LoVo (cell line): ENCODE measurements at places on chromosomes 4 and X.

- no peak for DNase-seq
Observed at GRCh38 chrX:150587585-150588503, 19.4 kb downstream of the MTM1 start.

- no peak for DNase-seq
Observed at GRCh38 chr4:54103190-54103574, 3.2 kb downstream of the GSX2 start.

DNA sequence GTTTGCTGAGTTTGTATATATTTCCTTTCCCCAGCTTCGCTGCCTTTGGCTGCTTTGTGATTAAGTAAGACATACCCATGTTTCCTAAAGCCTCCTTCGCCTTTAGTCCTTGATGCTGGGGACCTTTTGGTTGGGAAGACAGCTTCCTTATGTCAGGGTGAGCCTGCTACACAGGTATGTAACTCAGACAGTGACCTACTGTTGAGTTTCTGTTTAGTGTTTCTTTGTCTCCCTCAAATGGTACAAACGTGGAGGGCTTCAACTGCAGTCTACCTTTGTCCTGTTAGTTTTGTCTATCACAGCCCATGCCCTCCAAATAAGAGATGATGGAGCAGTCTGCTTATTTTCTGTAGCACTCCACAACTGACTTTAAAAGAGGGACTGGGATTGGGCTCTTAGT is 59.5 kb downstream of the TET2 start:
- DNase-seq, result no peak

DNA sequence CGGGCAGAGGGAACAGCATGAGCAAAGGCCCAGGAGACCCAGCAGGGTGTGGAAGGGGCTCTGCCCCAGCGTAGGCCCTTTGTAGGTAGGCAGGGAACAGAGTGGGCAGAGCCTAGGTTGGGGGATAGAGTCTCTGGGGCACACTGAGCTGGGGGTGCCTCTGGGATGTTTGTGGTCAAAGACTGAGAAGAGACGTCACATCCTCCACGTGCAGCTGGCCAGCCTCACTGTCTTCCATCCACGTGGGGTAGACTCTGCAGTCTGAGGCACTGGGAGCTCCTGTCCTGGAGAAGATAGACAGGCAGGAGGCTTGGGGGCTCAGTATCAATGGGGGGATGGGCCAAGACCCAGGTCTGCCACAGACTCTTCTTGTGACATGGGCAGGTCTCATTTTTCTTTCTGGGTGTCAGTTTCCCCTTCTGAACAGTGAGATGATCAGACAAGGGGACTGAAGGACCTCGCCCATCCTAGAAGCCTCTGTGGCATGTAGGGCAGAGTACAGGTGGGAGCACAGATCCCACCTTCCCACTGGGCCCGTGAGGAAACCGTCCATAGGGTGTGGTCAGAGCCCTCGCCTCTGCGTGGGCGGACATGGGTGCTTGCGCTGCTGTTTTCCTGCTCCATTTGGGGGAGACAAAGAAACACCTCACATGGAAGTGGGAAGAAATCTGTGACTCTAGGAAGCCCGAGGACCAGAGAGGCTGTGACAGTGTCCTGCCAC is 22.9 kb downstream of the WFS1 start:
- DNase-seq, result no peak

DNA sequence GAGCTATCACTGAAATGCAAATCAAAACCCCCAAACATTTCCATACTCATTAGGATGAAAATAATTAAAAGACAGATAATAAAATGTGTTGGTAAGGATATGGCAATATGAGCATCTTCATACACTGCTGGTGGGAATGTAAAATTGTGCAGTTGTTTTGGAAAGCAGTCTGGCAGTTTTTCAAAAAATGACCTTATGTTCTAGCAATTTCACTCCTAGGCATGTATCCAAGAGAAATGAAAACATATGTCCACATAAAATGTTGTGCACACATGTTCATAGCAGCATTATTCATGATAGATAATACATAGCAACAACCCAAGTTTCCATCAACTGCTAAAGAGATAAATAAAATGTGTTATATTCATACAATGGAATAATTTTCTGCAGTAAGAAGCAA is 14.8 kb upstream of the GPRASP2 start:
- DNase-seq, result no peak

DNA sequence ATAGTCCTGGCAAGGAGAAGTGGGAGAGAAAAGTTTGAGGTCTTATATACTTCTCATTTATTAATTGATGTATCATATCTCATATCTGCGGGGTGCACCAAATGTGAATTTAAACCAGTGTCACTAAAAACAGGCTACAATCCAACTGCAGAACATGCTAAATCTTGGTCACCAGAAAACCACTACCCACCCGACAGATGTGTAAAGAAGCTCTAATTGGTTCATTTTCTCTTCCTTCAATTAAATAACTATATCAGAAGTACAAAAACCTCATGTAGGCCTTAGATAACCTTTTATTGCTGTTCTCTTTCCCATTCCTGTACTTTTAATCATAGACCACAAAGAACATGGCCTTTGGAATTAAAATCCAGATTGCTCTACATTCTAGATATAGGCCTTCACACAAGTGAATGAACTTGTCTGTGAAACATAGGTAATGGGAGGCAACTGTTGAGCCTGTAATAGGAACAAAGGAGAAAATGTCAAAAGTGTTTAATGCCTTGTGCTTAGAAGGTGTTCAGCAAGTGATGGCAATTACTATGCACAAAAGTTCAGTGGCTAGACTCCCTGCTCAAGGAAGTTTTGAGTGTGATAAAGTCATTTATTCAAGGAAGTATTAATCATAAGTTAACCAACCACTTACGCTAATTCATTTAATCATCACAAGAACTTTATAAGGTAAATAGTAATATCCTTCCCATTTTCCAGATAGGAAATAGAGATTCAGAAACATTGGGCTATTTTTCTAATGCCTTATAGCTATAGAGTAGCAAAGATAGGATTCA is 425.6 kb downstream of the INPP4B start:
- DNase-seq, result no peak

DNA sequence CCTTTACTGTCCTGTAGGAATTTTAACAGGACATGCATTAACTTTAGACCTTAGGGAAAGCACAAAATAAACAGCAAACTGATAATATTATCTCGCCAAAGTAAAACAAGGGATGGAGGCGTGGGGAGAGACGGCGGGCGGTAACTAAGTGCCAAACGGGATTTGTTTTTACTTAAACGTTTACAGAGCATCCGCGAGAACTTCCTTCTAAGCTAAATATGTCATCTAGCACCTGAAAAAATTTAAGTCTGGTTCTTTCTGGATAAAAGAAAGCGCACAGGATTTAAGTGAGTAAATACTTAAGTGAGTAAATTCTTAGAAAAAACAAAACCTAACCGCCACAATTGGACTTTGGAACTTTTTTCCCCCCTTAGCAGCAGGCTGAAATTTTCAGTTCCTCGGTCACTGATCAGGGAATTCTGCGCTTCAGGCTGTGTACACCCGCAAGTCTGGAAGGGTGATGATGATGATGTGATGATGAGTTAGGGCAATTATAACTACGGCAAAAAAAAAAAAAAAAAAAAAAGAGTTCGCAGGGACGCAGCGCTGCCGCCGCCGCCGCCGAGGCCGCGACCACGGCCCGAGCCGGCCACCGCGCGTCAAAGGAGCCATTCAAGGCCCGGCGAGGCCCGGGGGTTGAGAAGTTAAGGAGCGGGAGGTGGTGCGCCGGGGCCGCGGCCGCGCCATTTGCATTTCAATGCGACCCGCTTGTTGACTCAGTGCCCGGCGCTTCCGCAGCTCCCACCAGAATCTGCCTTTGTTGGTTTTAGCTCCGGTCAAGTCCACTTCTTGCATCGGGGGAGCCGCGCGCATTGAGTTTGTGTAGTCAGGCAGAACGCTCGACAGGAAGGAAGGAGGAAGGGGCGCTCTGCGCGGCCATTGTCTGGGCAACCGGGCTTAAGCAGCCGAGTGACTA is 108.8 kb downstream of the SPRY1 start:
- peak; percentile 42 for DNase-seq

- no peak for DNase-seq
Observed at GRCh38 chrX:42248226-42248625, 324.9 kb upstream of the CASK start.

GRCh38 chr4:139175646-139176301 is 1.2 kb downstream of the ELF2 start:
- no peak for DNase-seq

DNA sequence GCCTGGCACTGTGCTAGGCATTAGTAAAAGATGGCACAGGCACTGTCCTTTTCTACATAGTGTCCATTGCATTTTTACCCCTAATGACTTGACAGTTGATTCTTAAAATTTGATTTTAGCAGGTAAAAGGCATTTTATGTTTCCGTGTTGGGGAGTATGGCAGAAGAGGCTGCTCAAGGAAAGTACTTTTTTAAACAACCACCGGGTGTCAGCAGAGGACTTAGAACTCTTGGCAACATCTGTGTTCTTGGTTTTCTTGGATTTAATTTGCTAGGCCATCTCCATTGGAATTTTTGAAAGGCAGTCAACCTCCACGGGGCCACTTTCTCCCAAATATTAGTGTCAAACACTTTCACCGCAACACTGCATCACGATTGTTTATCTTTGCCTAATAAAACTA is 102.9 kb downstream of the TSPAN7 start:
- peak; percentile 3 for DNase-seq

- peak; percentile 18 for DNase-seq
Observed at GRCh38 chr4:40377512-40378365, 42.6 kb downstream of the CHRNA9 start.

GRCh38 chr4:106494066-106494465 is 125.5 kb upstream of the GIMD1 start:
- DNase-seq, result no peak

DNA sequence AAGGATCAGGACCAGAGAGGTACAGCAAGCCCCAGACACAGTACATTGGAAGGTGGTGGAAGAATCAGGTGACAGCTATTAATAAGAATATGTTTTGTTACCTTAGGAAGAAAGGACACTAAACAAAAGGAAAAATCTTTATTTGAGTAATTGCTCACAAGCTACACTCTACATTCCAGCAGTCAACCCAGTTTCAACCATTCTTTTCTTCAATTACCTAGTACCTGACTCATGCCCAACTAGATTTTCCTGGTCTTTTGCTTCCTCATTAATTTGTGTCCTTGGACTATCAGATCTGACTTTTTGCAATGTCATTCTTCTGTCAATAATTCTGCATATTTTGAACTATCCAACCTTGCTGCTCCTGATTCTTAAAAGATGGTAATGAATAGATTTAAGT is 22.5 kb upstream of the GLRA2 start:
- DNase-seq, result no peak

GRCh38 chr4:143186649-143187048 is 1.9 kb downstream of the USP38 start:
- DNase-seq, result no peak

- peak; percentile 64 for DNase-seq
Observed at GRCh38 chrX:39855748-39856129, 242.0 kb downstream of the BCOR start.

DNA sequence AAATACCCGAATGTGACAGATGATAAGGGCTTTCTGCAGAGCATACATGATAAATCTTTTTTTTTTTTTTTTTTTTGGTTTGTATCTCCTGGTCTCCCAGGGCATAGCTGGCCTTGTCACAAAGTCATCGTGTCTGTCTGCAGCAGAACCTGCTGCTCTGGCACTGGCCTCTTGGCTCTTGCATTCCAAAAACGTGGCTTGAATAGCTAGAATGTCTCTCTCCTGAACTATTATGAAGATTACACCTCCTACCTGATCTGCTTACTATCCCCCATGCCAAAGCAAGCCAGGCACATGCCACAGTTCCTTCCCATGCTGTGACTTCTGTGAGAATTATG is 50.4 kb upstream of the SCRG1 start:
- DNase-seq, result no peak

- DNase-seq, result no peak
Observed at GRCh38 chr4:140930557-140930956, 174.4 kb upstream of the TBC1D9 start.

DNA sequence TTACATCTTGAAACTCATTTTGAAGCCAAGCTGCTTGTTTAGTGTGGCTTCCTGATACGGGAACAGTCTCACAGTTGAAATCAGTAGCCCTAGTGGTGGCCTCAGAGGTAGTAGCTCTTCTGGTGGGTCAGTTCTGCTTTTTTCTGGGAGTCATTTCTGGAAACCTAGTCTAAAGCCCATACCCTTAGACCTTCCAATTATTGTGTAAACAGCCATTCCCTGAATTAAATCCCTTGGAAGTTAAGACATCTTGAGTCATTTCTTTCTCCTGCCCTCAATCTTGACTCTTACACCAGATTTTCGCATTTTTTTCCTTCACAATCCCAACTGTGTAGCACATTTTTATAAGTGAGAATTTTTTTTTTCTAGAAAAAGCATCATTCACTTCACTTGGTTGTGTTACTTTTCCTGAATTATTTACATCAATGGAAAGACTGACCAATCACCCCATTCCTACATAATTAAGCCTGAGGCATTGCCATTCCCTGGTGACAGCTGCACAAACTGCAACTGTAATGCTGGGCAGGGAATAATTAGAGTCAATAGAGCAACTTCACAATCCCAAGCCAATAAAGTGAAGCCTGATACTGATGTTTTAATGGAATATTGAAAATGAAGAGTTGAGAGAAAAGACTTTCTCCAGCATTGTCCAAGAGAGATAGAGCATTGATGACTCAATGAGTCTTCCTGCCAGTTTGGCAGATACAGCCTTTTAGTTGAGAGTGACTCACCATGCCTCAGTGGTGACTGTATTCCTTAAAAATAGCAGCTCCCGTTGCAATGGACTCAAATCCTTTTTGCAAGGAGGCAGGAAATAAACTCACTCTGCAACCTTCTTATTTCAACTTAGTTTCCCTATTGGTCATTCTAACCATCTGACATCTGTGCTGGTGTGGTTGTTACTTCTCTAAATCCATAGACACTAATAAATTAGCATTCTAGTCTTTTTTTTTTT is 13.0 kb upstream of the SEPSECS start:
- peak; percentile 67 for DNase-seq

- peak; percentile 42 for DNase-seq
Observed at GRCh38 chrX:154458954-154459778, 1.1 kb downstream of the PLXNA3 start.

GRCh38 chrX:31252133-31252532 is 180.3 kb upstream of the FTHL17 start:
- no peak for DNase-seq

DNA sequence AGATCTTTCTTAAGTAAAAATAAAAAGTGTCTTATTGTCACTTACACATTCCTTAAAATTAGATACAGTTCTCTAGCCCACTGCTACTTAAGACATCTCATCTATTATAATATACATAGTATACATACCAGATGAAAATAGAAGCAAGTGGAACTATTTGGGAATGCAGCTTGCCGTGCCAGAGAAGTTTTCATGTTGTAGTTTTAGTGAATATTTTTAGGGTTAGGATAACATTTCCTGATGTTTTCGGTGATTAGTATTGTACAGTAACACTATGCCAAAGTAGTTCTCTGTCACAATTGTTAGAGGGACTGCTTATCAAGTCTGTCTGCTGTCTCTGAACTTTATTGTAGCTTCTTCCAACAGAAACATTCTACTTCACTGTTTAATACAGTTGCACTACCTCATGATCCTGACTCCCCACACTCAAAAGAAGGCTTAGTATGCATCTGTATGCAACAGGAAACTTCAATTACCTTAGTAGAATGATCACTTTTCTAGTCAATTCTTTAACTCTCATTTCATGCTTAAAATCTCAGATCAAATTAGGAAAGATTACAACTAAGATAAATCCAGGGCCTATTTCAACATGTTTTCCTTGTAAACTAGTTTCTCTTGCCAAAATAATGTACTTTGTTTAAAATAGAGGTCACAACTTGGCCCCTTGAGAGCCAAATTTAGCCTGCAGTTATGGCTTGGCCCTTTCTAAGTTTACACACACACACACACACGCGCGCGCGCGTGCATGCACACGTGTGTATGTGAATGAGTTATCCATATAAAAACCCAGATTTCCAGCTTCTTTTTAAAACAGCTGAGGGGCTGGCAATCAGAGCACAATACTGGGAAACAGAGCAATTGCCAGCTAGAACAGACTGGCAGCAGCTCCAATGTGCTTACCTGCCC is 42.3 kb upstream of the SRPX start:
- DNase-seq, result no peak
